ENCODE measurements at places on chromosomes 5 and 9. TPM values are rescaled to one million over a fixed set of nuclear protein-coding genes. Genes with fewer than 3 reads are reported as not detected.

DNA sequence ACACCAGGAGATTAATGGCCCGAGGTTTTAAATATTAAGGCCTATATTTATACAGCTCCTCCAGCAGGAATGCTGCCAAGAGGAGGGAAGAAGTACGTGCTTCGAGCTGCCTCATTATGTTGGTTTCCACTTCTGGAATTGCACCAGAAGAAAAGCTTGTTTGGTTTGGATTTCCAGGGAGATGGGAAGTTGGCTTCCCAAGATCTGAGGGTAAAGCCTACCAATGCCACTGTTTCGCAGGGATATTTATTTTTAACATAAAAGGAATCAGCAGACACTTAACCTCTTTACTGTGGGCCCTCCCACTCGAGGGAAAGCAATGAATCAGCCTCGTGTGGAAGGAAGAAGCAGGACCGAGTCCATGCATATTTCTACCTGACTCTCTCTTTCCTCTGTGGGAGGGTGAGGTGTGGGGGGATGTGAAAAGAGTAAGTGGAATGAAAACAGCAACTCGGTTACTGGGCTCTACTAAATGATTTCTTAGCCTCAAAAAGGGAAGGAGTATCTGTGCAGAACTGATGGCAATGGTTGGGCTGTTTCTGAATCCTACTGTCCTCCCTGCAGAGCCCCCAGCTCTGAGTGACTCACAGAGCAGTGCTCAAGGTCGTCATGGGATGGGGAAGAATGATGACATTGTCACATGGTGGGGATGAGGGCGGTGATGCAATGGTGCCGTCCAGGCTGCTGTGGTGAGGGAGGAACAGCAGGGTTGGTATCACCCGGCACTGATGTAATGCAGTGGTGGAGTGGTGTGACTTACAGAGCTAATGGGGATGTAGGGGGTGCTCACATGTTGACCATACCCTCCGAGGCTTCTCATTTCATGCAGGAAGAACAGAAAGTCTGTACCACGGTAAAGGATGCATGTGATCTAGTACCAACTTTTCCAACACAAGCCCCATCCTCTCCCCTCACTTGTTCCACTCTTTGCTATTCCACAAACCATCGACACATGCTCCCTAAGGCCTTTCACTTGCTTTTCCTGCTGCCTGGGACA is 215.0 kb upstream of the PANK3 start:
- H3K27ac ChIP-seq: peak overlapping the region; percentile 6
- no peaks in the 10 kb centered on the region for H3K27me3 ChIP-seq
- no peaks in the 10 kb centered on the region for H3K4me1 ChIP-seq
- DNase-seq: no peak
- H3K4me3 ChIP-seq: no peak overlapping the region

- H3K4me3 ChIP-seq: no peak overlapping the region
- H3K4me1 ChIP-seq: no peaks in the 10 kb centered on the region
- no peak overlapping the region for H3K27ac ChIP-seq
- no peaks in the 10 kb centered on the region for H3K36me3 ChIP-seq
Measured at GRCh38 chr5:53927668-53928247, 367.3 kb downstream of the NDUFS4 start.

- H3K27ac ChIP-seq: no peak overlapping the region
- H3K27me3 ChIP-seq: no peaks in the 10 kb centered on the region
- H3K36me3 ChIP-seq: no peaks in the 10 kb centered on the region
- H3K4me3 ChIP-seq: no peak overlapping the region
- DNase-seq: no peak
Measured at GRCh38 chr5:77842243-77842642, 66.1 kb upstream of the TBCA start.

PTGER4 gene
- 18.2 TPM for total RNA-seq

- DNase-seq: no peak
- no peak overlapping the region for H3K27ac ChIP-seq
- no peaks in the 10 kb centered on the region for H3K4me1 ChIP-seq
- H3K4me3 ChIP-seq: no peak overlapping the region
- H3K36me3 ChIP-seq: no peaks in the 10 kb centered on the region
- no peaks in the 10 kb centered on the region for H3K27me3 ChIP-seq
Measured at GRCh38 chr5:128329386-128329939, 208.6 kb downstream of the FBN2 start.

GRCh38 chr5:140246378-140247122 is 56.4 kb downstream of the PFDN1 start:
- H3K27me3 ChIP-seq: no peaks in the 10 kb centered on the region
- DNase-seq: no peak
- H3K4me1 ChIP-seq: no peaks in the 10 kb centered on the region
- no peak overlapping the region for H3K4me3 ChIP-seq
- H3K36me3 ChIP-seq: peaks cover 2% of the 10 kb centered on the region

GRCh38 chr5:143045062-143045461 is 274.9 kb downstream of the ARHGAP26 start:
- H3K4me1 ChIP-seq: no peaks in the 10 kb centered on the region
- H3K4me3 ChIP-seq: no peak overlapping the region
- no peak overlapping the region for H3K27ac ChIP-seq
- peaks cover 2% of the 10 kb centered on the region for H3K36me3 ChIP-seq
